SJCRH30 (cell line): ENCODE measurements at places on chromosomes 7 and 10.

- no peak for DNase-seq
- no peak overlapping the region for H3K4me3 ChIP-seq
- H3K27ac ChIP-seq = no peak overlapping the region
- H3K36me3 ChIP-seq = no peaks in the 10 kb centered on the region
- no peaks in the 10 kb centered on the region for H3K4me1 ChIP-seq
Observed at GRCh38 chr7:26534649-26535482, 243.2 kb downstream of the SNX10 start.

DNA sequence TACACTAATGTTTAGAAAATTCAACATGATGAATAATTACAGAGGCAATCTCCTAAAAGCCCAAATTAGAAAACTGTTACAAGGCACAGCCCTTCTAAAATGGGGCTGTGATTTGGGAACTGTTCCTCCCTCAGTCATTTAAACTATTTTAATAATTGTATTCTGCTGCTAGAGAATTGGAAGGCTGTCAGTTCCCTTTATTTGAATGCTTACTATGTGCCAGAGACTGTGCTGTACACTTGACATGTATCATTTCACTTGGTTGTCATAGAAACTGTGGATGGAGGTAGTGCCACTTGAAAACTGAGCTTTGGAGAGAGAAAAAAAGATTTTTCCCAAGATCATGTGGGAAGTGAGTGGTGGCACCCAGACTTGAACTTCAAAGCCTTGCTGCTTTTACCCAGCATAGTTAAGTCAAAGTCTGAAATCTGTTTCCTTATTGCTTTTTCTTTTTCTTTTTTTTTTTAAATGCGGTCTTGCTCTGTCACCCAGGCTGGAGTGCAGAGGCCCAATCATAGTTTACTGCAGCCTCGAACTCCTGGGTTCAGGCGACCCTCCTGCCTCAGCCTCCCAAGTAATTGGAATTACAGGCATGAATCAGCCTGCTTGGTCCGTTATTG is 23.6 kb downstream of the UBE2D1 start:
- no peaks in the 10 kb centered on the region for H3K36me3 ChIP-seq
- H3K4me1 ChIP-seq = no peaks in the 10 kb centered on the region
- H3K27me3 ChIP-seq = no peaks in the 10 kb centered on the region
- no peak overlapping the region for H3K27ac ChIP-seq

- DNase-seq = no peak
- H3K27ac ChIP-seq = no peak overlapping the region
- no peaks in the 10 kb centered on the region for H3K4me1 ChIP-seq
- H3K4me3 ChIP-seq = no peak overlapping the region
- H3K27me3 ChIP-seq = no peaks in the 10 kb centered on the region
Observed at GRCh38 chr7:139861803-139862202, 32.7 kb downstream of the TBXAS1 start.

- H3K27ac ChIP-seq = no peak overlapping the region
- peaks cover 15% of the 10 kb centered on the region for H3K27me3 ChIP-seq
- DNase-seq = no peak
- H3K4me3 ChIP-seq = no peak overlapping the region
Observed at GRCh38 chr7:55273186-55273980, 91.8 kb upstream of the LANCL2 start.

DNA sequence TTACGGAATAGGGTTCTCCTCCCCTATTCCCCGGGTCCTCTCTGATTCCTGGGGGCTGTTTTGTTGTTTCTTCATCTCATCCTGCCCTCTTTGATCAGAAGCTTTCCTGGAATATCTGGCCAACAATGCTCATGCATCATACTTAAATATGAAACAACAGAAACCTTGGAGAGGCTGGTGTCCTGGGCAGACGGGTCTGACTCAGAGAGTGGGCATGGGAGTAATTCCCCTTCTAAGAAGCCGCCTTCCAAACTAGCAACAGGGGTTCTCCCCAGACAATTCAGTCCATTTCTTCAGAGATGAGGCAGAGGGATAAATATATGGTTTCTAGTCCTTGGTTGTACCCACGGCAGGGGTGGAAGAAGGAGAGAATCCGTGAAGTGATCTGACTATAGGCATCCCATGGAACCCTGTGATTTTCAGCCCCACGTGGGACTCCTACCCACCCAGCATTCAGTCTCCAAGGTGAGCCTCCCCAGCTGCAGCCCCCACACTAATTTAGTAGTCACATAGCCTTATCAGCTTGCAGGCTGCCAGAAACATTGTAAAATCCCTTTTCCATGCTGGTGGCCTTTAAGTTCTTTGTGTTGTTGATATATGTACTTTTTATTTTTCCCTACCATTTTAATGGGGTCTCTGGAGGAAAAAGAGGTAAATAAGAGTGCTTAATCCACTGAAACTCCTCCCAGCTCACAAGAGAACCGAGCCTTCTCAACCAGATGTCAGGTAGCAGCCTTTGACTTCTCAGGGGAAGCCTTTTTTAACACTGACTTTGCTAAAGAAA is 119.2 kb downstream of the SFMBT2 start:
- DNase-seq = no peak
- H3K4me3 ChIP-seq = no peak overlapping the region
- H3K27me3 ChIP-seq = no peaks in the 10 kb centered on the region
- H3K4me1 ChIP-seq = no peaks in the 10 kb centered on the region

GRCh38 chr7:74475987-74476350 is 22.3 kb downstream of the GTF2IRD1 start:
- H3K27ac ChIP-seq = no peak overlapping the region
- H3K4me3 ChIP-seq = no peak overlapping the region
- no peaks in the 10 kb centered on the region for H3K27me3 ChIP-seq
- DNase-seq = no peak

DNA sequence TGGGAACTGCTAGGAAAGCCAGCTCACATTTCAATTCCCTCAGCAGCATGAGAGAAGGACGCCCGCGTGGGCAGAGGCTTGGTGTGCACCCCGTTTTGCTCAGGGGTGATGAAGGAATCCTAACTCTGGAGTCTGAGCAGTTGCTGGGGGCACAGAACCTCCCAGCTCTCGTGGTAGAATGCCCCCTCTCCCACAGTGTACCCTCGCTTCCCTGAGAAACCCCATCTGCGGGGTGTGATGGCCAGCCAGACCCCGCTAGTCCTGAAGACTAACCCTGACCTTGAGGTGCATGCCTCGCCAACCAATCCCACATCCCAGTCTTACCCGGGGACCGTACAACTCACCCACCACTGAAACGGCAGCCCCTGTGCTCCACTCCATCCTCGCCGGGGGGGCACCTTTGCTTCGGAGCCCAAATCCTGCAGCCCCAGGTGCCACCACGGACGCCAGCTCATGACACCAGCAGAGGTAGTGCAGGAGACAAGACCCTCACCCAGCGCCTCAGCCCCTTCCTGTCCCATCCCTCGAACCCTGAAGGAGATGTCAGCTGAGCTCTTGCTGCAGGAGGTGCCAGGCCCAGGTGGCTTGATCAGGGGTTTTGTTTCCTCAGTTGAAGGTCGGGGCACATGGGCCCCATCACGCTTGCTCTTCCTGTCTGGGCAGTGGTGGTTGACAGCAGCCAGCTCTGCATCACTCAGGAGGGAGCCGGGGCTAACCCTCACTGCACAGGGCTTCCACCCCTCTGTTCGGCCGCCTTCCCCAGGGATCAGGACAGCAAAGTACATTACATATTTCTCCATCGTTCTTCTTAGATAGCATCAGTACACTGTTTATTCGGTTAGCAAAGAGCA is 236.5 kb downstream of the MGMT start:
- no peak for DNase-seq
- no peak overlapping the region for H3K27ac ChIP-seq
- no peak overlapping the region for H3K4me3 ChIP-seq
- H3K4me1 ChIP-seq = no peaks in the 10 kb centered on the region

- DNase-seq = peak; percentile 40
- peaks cover 12% of the 10 kb centered on the region for H3K36me3 ChIP-seq
- H3K27ac ChIP-seq = peak overlapping the region; percentile 62; the same call in 1 of the 2 replicates
- H3K4me3 ChIP-seq = no peak overlapping the region
- no peaks in the 10 kb centered on the region for H3K27me3 ChIP-seq
Observed at GRCh38 chr10:79203833-79204232, 135.1 kb downstream of the ZMIZ1 start.

GRCh38 chr10:50511492-50512213 is 112.1 kb downstream of the SGMS1 start:
- peaks cover 56% of the 10 kb centered on the region for H3K4me1 ChIP-seq
- no peaks in the 10 kb centered on the region for H3K36me3 ChIP-seq
- peak overlapping the region; percentile 38 for H3K27ac ChIP-seq
- no peak overlapping the region for H3K4me3 ChIP-seq
- peak; percentile 20 for DNase-seq

DNA sequence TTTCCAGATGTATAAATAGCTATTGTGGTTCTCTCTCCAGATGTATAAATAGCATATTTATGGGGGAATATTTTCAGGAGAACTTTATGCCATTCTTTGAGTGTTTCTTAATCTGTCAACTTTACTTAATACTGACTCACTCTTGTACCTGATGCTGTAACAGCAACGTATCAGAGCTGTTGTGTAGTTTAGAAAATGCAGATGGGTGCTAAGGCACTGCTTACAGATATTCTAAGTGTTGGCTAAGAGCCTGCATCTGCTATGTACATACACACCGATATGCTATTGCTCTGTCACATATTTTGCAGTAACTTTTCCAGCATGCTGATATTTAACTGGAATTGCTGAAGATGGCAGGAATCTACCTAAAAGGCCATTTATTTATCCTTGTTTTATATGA is 71.9 kb downstream of the WDR37 start:
- H3K27me3 ChIP-seq = no peaks in the 10 kb centered on the region
- H3K27ac ChIP-seq = no peak overlapping the region
- no peak overlapping the region for H3K4me3 ChIP-seq

- no peak overlapping the region for H3K4me3 ChIP-seq
- no peaks in the 10 kb centered on the region for H3K4me1 ChIP-seq
- H3K27ac ChIP-seq = no peak overlapping the region
- H3K36me3 ChIP-seq = no peaks in the 10 kb centered on the region
- DNase-seq = no peak
Observed at GRCh38 chr7:92964141-92964540, 127.8 kb upstream of the CDK6 start.

- H3K4me1 ChIP-seq = no peaks in the 10 kb centered on the region
- H3K4me3 ChIP-seq = no peak overlapping the region
- no peaks in the 10 kb centered on the region for H3K27me3 ChIP-seq
- DNase-seq = no peak
- H3K36me3 ChIP-seq = no peaks in the 10 kb centered on the region
Observed at GRCh38 chr7:93960986-93961385, 39.5 kb downstream of the GNG11 start.
